ENCODE measurements at places on chromosomes 12 and 14.

GRCh38 chr12:49843411-49843810 is 505 bp upstream of the BCDIN3D start:
- peak; percentile 80 for DNase-seq

- DNase-seq = peak; percentile 14
These were observed 3.7 kb upstream of the NOS1 start for GRCh38 chr12:117365049-117365616.

- DNase-seq = no peak
These were observed 60.8 kb upstream of the KRAS start for GRCh38 chr12:25311506-25311905.

DNA sequence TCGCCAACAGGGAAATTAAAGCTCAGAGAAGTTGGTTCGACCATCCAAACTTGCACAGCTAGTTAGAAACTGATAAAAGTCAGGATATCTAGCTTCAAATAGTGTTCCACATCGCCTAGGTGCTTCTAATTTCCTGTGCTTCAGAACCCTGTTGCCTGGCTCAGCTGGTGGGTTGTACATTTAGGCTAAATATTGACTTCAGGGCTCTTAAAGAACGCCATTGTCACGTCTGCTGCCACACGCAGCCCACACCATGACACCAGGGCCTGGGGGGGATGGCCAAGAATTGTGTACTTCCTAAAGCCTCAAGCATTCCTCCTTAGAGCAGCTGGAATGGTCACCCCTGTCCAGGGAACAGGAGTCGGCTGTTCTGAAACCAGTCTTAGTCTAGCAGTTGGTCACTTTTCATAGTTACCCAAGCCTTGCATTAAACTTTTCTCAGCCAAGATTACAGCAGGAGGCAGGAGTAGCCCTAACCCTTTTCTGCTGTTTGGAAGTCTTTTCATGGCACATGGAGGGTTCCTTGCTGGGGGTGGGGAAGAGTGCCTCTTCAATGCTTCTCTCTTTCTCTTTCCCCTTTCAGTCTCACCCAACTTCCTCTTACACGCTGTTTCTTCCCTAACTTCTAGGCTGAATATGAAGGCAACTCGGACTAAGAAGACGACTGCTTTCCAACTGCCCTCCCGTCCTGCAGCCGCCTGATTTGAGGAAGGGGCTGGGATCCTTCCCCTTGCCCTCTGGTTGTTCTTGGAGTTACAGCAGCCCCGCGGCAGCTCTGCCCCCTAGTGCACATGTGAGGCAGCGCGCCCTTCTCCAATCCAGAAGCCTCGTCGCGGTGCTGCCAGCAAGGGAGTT is 17.1 kb downstream of the FOS start:
- peak; percentile 79 for DNase-seq

- DNase-seq = peak; percentile 92
These were observed 407.8 kb upstream of the RGS6 start for GRCh38 chr14:71524320-71524982.

DNA sequence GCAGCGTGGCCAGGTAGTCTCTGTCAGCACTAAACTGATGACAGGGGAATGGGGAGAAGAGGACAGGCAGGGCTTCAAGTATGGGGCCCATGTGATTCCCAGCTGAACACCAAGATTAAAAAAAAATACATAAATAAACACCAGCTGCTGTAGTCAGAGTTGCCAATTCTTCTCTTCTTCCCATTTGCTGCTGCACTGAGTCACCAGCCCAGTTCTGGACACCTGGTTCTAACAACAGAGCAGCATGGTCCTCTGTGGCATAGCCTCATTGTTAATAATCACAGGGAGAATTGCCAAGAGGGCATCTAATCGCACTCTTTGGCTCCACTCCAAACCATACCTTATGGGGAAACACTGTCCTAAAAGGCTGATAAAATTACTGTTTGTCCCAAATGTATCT is 15.1 kb downstream of the PPM1H start:
- peak; percentile 5 for DNase-seq

DNA sequence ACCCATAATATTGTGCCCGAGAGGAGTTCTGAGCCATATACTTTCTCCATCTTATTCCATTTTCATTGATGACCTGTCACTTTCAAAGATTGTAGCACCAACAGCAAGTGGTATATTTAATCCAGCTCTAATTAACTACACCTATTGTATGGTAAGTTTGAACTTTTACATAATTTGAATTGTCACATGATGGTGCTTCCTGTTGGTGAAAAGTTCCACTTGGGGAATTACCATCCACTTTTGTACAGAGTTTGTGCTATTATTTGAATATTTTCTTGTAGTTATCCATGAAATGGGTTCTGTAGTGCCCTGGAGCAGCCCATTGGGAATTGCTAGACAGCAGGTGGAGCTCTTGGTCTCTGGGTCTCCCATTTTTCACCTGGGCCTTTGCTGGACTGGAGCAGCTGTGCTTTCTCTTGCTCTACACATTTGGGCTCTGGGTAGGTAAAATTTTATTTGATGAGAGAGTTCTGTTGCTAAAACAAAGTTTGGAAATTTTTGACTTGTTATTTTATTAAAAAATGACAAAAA is 3.0 kb downstream of the SMCO3 start:
- DNase-seq = peak; percentile 30

DNA sequence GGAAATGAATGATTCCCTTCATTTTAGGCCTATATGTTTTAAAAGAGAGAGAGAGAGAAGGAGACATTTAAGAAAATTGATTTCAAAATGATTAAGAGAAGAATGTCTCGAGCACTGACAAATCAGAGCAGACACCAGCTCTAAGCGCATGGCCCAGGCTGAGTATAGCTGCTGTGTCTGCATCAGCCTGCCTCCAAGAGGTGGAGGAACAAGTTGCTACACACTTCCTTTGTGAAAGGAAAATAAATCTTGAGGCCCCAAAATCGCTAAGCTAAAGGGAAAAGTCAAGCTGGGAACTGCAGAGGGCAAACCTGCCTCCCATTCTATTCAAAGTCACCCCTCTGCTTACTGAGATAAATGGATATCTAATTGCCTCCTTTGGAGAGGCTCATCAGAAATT is 728.7 kb upstream of the TMEM132C start:
- DNase-seq = no peak

DNA sequence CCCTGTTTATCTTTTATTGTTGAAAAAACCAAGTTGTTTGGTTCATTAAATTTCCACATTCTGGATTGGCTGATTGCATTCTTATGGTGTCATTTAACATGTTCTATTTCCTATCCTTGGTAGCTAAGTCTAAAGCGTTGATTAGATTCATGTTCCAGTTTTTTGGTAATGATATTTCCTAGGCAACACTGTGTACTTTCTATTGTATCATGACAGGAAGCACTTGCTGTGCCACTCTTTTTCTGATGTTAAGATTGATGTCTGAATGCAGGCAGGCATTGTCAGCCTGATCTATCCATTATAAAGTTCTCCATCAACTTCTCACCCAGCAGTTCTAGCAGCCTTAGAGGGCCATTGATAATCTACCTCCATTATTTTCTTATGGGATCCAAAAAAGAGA is 91.1 kb upstream of the ARID2 start:
- no peak for DNase-seq

GRCh38 chr12:54420766-54421144 is 1.7 kb upstream of the ITGA5 start:
- DNase-seq = no peak

DNA sequence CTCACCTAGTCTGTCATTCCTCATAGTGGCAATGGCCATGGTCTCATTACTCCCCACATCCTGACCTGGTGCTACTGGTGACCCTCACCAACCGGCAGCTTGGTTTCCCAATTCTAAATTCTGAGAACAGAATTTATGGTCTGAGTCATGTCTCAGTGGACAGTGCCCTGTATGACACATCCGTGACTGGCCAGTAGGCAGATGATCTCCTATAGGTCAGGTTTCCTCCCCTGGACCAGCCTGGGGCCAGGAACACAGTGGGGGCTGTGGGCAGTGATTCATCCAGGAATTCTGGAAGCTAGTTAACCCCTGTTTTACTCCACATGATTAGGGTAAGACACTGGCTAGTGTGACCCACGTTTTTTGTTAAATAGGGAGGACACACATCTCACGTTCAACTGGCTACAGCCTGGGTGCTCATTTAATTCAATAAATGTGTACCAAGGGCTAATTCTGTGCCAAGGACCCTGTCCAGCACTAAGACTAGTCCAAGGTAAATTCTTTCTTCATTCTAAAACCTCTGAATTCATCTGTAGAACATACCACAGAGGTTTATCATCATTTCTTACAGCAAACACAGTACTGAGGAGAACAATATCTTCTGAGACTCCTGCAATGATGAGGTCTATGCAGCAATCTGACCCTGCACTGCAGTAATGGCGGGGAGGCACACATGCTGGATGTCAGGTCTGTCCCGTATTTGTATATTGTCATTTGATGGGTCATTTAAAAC is 249.6 kb upstream of the TBX3 start:
- no peak for DNase-seq

DNA sequence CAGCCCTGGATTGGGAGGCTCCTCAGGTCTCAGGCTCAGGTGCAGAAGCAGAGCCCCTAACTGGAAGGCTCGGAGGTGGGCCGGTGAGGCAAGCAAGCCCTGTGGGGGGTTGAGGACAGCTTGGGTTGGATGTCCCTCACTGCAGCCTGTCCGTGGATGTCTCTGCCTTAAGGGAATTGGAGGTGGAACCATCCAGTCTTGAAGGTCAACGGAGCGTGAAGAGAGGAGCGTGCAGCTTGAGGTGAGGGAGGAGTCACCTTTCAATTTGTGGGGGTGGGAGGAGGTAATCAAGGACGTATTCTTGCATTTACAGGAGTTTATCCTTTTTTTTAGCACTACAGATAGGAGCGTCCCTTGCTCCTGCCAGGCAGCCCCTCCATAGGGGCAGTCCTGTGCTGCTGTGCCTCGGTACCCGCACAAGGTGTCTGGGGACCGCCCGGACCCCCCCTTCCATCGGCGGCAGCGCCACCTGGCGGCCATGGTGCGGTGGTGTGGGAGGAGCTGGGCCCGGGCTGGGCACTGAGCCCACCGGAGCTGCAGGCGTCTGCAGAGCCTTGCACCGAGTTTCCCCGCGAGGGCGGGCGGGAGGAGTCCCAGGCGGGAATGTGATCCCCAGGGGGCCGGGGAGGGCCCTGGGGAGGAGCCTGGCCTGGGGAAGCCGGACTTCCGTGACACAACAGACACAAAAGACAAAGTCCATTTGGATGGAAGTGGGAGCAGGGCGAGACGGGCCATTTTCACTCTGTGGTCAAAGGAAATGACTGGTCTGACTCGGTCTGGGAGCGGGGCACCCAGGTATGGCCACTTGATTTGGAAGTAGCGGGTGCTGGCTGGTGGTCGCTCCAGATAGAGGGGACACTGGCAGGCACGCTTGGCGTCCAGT is 864 bp downstream of the DNAJC22 start:
- peak; percentile 94 for DNase-seq

GRCh38 chr12:117063162-117063911 is 35.9 kb downstream of the TESC start:
- DNase-seq = no peak

DNA sequence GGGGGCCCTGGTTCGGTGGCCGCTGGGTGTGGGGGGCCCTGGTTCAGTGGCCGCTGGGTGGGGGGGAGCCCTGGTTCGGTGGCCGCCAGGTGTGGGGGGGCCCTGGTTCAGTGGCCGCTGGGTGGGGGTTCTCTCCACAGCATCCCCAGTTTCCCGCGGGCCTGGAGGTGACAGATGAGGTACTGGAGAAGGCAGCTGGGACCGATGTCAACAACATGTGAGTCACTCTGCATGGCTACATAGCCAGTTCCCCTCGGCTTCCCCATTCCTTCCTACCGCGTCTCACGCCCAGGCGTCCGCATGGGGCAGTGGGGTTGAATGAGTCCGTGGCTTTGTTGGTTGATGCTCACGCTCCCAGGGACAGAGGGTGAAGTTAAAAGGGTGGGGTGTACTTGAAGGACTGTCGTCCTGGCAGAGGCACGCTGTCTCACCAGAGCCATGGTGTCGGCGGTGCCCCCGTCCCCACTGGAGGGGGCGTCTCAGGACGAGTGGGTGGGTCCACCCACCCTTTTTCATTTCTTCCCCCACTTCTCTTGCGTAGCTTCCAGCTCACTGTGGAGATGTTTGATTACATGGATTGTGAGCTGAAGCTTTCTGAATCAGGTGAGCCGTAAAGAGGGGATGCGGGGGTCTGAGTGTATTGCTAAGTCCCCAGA is 15.6 kb downstream of the HIP1R start:
- DNase-seq = no peak

DNA sequence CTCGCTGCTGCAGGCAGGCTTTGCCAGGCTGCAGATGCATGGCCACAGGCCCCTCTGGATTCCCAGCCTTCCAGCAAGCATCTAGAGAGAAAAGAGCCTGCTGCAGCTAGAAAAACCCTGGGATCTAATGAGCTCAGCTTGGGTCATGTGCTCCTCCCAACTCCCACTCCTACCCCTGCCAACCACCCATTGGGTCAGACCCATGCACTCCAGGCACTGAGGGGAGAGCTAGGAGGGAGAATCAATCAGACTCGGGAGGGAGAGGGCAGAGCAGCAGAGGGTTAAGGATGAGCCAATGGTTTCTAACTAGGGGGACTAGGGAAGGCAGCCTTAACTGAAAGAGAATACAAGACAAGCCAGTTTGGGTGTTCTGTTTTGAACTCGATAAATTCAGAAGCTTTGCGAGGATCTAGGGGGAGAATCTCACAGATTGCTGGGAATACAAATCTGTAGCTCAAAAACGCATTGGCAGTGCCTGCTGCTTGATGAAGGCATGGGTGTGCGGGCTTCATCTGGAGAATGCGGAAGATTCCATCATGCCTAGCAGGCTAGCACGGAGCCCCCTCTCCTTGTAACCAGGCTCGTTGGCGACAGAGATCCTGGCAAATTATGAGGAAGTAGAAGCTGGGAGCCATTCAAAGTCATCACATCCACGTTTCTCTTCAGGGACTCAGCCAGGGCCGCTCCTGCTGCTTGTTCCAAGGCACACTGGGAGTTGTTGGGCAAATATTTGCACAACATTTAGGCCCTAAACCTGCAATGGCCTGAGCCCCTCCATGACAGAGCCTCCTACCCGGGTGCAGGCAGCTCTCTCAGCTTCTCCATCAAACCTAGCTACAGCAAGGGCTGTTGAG is 56.4 kb downstream of the VCPKMT start:
- DNase-seq = no peak
